NCI-H82 (cell line): ENCODE measurements at places on chromosomes 1 and 21.
A peak's percentile ranks its signal among the peaks of the same experiment; 100 is the strongest.

GRCh38 chr1:14857436-14858195 is 259.1 kb downstream of the KAZN start:
- no peak for DNase-seq

DNA sequence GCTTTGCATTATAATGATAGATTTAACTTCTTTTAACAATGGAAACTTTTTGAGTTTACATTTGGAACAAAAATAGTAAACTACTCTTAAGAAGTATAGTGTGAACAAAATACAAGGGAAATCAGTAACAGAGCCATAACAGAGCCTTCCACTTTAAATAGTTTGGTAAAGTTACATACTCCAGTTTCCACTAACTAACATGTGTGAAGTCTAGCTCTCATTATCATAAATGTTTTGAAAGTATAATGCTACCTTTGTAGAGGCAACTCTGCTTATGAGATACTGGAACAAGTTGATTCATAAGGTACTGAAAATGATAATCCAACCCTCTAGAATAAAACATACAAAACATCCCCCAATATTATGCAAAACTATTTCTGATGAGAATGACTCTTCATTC is 1155.1 kb upstream of the ADGRL2 start:
- DNase-seq = no peak

GRCh38 chr1:6860401-6860800 is 75.1 kb downstream of the CAMTA1 start:
- DNase-seq = no peak

DNA sequence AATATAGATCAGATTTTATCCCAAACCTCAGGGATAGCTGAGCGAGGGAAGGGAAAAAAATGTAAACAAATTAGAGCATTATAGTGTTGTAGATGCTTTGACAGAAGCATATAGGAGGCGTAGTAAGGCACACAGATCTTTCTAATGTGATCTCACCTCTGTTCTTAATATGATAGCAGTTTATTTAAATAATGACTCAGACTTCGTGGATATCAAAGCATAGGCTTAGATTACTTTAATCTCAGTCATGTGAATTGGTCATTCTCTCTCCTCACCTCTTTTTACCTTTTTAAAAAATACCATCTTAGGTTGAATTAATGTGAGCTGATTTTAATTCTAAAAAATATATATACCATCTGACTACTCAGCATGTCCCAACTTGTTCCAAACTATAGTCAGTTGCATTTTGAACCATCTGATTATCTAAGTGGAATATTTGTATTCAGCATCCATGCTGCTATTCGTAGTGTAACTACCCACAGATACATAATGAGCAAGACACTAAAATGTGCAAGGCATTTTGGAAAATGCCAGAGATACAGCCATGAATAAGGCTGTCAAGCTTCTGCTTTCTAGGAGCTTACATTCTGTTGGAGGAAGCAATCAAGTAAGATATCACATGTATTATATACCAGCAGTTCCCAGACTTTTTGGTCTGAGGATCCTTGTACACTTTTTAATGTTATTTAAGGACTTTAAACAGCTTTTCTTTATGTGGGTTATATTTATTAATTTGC is 76.7 kb downstream of the OSBPL9 start:
- no peak for DNase-seq

GRCh38 chr1:16068356-16069270 is 4.8 kb downstream of the FAM131C start:
- DNase-seq = no peak

DNA sequence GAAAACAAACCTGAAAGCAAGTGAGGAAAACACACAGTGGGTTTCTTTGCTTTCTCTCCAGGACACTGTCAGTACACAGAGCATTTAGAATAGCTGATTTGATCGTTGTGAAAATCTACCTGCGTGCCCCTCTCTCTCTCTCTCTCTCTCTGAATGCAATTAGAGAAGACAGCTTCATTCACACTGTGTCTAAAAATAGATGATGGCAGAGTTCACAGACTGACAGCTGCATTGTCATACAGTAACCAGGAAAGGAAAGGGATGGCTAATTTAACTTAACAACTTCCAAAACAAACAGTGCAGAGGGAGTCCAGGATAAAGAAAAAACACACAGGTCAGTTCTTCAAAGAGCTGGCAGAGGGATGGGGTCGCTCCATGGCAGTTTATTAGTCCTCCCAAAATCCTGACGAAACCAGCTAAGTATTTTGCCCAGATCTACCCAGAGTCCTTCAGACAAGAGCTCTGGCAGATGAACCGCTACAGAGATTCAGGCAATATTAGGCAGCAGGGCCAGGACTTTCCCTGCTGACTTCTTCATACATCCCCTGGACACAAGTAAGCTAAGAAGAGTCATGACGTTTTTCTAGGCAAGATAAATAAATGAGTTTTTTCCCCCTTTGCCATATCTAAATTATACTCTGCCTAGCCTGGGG is 58.9 kb downstream of the WLS start:
- no peak for DNase-seq

DNA sequence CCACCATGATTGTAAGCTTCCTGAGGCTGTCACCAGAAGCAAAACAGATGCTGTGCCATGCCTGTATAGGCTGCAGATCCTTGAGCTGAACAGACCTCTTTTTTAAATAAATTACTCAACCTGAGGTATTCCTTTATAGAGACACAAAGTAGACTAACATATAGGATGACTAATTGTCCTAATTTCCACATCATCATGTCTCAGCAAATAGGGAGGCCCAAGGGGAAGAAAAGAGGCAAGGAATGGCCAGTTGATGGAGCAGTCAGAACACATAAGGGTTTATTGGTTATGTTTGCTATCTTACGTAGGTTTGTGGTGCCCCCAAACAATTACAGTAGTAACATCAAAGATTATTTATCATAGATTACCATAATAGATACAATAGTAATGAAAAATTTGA is 126.2 kb downstream of the RASAL2 start:
- DNase-seq = no peak

- DNase-seq = peak; percentile 98
Observed at GRCh38 chr1:204645666-204646065, 39.9 kb downstream of the LRRN2 start.

DNA sequence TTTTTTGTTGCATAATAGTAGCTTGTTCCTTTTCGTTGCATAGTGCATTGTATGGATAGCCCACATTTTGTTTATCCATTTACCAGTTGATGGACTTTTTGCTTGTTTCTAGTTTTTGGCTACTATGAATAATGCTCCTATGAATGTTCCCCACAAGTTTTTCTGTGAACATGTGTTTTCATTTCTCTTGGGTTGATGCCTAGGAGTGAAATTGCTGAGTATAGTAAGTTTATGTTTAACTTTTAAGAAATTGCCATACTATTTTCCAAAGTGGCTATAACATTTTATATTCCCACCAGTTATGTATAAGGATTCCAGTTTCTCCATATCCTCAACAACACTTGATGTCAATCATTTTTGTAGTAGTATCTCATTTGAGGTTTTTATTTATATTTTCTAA is 84.8 kb upstream of the CACYBP start:
- DNase-seq = no peak

DNA sequence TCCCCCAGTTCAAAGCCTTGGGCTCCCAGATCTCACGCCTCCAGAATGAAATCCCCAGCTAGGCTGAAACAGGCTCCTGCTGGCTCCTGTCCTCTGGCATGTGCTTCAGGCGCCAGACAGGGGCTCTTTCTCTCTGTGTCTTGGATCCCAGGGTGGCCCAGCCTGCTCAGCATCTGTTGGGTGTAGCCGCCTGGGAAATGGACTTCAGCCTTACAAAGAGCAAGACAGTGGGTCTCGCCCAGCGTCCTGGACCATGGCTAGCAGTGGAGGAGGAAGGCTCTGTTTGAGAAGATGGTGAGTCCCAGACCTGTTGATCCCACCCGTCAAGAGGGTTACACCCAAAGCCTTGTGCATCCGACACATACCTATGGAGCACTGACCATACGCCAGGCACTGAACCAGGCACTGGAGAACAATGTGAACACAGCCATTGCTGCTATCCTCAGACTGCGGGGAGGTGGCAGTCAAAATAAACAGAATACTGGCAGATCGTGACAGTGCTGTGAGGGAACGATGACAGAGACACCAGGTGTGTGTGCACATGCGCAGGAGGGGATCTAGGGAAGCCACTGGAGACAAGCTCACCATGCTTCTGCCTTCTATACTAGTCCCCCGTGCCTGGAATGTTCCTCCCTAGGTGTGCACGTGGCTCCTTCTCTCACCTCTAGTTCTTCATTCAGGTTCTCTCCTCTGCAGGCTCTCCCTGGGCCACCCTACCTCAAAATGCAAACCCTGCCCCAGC is 93.0 kb upstream of the GCLM start:
- DNase-seq = no peak

DNA sequence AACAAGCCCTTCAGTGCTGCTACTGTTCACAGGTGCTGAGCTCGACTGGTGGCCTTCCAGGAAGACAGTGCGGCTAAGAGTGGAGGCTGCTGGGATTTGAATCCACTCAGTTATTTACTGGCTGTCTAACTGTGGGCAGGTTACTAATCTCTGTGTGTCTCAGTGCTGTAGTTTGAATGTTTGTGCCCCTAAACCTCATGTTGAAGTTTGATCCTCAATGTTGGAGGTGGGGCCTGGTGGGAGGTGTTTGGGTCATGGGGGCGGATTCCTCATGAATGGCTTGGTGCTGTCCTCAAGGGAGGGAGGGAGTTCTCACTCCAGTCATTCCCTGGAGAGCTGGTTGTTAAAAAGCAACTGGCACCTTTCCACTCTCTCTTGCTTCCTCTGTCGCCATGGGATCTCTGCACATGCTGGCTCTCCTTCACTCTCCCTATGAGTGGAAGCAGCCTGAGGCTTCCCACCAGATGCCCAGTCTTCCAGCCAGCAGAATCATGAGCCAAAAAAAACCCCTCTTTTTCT is 334.8 kb downstream of the RPS6KC1 start:
- DNase-seq = no peak

DNA sequence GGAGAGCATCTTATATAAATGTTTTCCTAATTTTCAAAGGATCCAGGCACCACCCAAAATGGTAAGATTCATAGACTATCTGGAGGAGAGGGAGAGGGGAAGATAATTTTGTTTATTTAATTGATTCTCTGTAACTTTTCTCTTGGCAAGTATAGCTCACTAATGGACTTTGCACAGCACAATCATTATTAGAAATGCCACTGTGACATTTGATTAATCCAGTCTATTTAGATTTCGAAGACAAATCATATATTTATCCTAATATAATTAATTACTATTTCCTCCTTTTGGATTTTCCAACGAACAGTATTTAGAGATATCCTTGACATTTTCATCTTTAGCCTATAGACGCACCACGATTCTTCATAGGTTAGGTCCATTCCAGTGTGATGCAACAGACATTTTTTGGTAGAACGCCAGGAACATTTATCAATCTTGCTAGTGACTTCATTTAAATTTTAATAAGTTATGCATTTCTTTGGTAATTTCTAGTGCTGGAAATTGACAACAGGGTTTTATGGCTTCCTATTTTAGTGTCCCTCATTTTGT is 152.4 kb downstream of the GRIK1 start:
- no peak for DNase-seq

- DNase-seq = no peak
Observed at GRCh38 chr1:44723064-44723463, 7.9 kb downstream of the RNU5D-1 start.

GRCh38 chr1:150808846-150809245 is 786 bp upstream of the CTSK start:
- DNase-seq = no peak

GRCh38 chr1:230256896-230257295 is 169.2 kb downstream of the PGBD5 start:
- no peak for DNase-seq

- DNase-seq = no peak
Observed at GRCh38 chr1:242146652-242147051, 147.8 kb upstream of the MAP1LC3C start.

DNA sequence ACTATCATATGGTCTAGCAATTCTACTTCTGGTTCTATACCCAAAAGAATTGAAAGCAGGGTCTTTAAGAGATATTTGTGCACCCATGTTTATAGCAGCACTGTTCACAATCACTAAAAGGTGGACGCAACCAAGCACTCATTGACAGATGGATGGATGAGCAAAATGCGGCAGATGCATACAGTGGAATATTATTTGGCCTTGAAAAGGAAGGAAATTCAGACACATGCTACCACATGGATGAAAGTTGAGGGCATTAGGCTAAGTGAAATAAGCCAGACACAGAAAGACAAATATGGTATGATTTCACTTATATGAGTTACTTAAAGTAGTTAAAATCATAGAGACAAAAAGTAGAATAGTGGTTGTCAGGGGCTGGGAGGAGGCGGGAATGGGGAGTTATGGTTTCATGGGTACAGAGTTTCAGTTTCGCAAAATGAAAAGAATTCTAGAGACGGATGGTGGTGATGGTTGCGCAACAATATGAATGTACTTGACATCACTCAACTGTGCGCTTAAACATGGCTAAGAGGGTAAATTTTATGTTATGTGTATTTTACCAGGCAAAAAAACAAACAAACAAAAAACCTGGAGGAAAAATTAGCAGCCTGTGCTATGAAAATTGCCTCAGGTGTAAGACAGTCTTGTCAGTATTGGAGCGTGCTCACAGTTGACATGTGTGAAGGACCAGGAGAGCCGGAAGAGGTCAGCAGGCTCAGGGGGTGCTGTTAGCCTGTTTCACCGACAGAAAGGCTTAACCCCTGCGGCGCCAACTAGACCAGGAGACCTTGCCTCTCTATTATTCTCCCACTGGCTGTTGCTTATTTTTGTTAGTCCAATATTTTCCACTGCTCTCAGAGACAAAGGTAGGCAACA is 26.5 kb downstream of the CD247 start:
- peak; percentile 32 for DNase-seq

GRCh38 chr1:108646265-108646647 is 14.6 kb downstream of the HENMT1 start:
- peak; percentile 96 for DNase-seq

- no peak for DNase-seq
Observed at GRCh38 chr1:192086644-192087043, 71.6 kb upstream of the RGS18 start.

DNA sequence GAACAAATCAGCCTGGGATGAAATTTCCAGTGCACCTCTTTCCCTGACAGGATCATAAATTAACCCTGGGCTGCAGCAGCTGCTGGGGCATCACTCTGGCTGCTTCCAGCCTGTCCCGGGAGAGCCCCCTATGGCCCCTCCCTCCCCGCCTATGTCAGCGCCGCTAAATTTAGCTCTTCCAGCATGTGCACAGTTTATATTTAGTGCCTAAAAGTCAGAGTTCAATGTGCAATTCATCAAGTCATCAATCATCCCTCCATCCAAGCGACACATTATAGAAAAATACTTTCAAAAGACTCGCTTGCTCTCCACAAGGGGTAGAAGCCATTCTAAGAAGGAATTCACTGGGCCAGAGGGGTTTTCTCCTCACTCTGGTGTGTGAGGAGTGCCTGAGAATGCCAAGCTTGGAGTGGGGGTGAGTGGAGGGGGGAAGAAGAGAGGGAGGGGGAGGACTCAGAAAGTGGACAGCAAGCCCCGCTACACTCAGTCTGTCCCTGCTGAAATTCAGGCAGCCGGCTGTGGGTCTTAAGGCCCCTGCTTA is 37.4 kb downstream of the XCL1 start:
- peak; percentile 75 for DNase-seq

- DNase-seq = no peak
Observed at GRCh38 chr1:183103147-183103546, 79.9 kb downstream of the LAMC1 start.
